ENCODE measurements at places on chromosomes 6 and 20. TPM values are rescaled to one million over a fixed set of nuclear protein-coding genes. Genes with fewer than 3 reads are reported as not detected.

Gene ARG1
- total RNA-seq = 0.59 TPM

Gene HDGFL1
- total RNA-seq = not detected

Gene ETV7
- total RNA-seq = not detected

Gene DLK2
- total RNA-seq = 0.56 TPM

Gene COL9A1
- total RNA-seq = not detected

Gene CRISP2
- total RNA-seq = not detected

Gene TUBB
- 136 TPM for total RNA-seq

Gene PM20D2
- total RNA-seq = 36.6 TPM

Gene SDCBP2
- total RNA-seq = 1.6 TPM

Gene SUN5
- not detected for total RNA-seq

Gene GMPR
- total RNA-seq = 139 TPM

Gene RIMS4
- 0.16 TPM for total RNA-seq

Gene FOXC1
- 2.7 TPM for total RNA-seq

Gene SRSF12
- 0.21 TPM for total RNA-seq

Data from psoas muscle (tissue), 8 donors.